T-helper 17 cell (primary cell): ENCODE measurements at places on chromosomes 6 and 20. TPM values are rescaled to one million over a fixed set of nuclear protein-coding genes. Genes with fewer than 3 reads are reported as not detected.

The WFDC10B gene
- not detected for total RNA-seq

The BMP7 gene
- total RNA-seq: not detected

The MTFR2 gene
- total RNA-seq: 2.9 TPM

The TFAP2C gene
- total RNA-seq: not detected

The PLCB4 gene
- total RNA-seq: 0.52 TPM

The GABRR1 gene
- not detected for total RNA-seq

The SLC29A1 gene
- 1.4 TPM for total RNA-seq

DNA sequence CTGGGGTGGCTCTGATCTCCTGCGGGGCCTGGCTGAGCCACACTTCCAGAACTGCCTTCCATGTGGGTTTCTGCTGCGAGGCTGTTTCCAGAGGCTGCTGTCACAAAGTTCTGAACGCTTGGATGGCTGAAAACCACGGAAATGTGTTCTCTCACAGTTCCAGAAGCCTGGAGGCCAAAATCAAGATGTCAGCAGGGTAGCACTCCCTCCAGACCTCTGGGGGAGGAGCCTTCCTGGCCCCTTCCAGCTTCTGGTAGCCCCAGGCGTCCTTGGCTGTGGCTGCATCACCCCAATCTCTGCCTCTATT is 23.7 kb upstream of the BMP7 start:
- H3K27ac ChIP-seq: no peak overlapping the region
- DNase-seq: no peak
- H3K4me3 ChIP-seq: no peak overlapping the region
- peaks cover 83% of the 10 kb centered on the region for H3K27me3 ChIP-seq
- H3K36me3 ChIP-seq: peaks cover 2% of the 10 kb centered on the region

- H3K4me1 ChIP-seq: no peaks in the 10 kb centered on the region
- no peaks in the 10 kb centered on the region for H3K36me3 ChIP-seq
- H3K27me3 ChIP-seq: no peaks in the 10 kb centered on the region
- DNase-seq: no peak
Observed at GRCh38 chr6:107077710-107078109, 37.6 kb downstream of the BEND3 start.

DNA sequence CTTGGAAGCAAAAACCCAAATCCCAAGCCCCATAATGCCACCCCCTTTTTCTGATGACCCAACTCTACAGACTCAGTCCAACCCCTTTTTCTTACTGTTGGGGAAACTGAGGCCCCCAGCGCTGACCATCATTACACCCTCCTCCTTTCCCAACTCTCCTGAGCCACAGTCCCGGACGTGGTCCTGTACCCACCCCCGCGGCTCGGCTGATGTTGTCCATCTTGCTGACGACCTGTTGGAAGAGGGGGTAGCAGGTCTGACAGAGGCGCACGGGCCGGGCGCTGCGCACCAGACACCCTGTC is 533 bp downstream of the OSTM1 start:
- no peaks in the 10 kb centered on the region for H3K36me3 ChIP-seq
- peak overlapping the region; percentile 83 for H3K27ac ChIP-seq
- H3K27me3 ChIP-seq: no peaks in the 10 kb centered on the region
- H3K4me1 ChIP-seq: peaks cover 23% of the 10 kb centered on the region
- peak overlapping the region; percentile 87 for H3K4me3 ChIP-seq

GRCh38 chr20:25310921-25311728 is 63.2 kb downstream of the PYGB start:
- peaks cover 15% of the 10 kb centered on the region for H3K4me1 ChIP-seq
- peak overlapping the region; percentile 96 for H3K4me3 ChIP-seq
- H3K27me3 ChIP-seq: no peaks in the 10 kb centered on the region
- DNase-seq: no peak
- H3K27ac ChIP-seq: peak overlapping the region; percentile 97
- H3K36me3 ChIP-seq: peaks cover 2% of the 10 kb centered on the region

GRCh38 chr20:23568320-23568970 is at the start of gene CST9L:
CST9L (minus strand) TSS chr20:23568484; CDS start chr20:23568450, 34 bp downstream.
- H3K4me1 ChIP-seq: no peaks in the 10 kb centered on the region
- H3K27me3 ChIP-seq: peaks cover 31% of the 10 kb centered on the region
- DNase-seq: no peak
- H3K36me3 ChIP-seq: no peaks in the 10 kb centered on the region

- peaks cover 6% of the 10 kb centered on the region for H3K27me3 ChIP-seq
- peaks cover 3% of the 10 kb centered on the region for H3K36me3 ChIP-seq
- no peak overlapping the region for H3K4me3 ChIP-seq
- H3K4me1 ChIP-seq: peaks cover 8% of the 10 kb centered on the region
- no peak overlapping the region for H3K27ac ChIP-seq
- no peak for DNase-seq
Observed at GRCh38 chr6:2190661-2191389, 54.6 kb downstream of the GMDS start.

- no peak overlapping the region for H3K27ac ChIP-seq
- no peak overlapping the region for H3K4me3 ChIP-seq
- DNase-seq: no peak
- peaks cover 40% of the 10 kb centered on the region for H3K27me3 ChIP-seq
- no peaks in the 10 kb centered on the region for H3K36me3 ChIP-seq
- no peaks in the 10 kb centered on the region for H3K4me1 ChIP-seq
Observed at GRCh38 chr20:18773566-18773965, 40.0 kb upstream of the SCP2D1 start.

GRCh38 chr20:46803123-46804020 is 91.3 kb upstream of the EYA2 start:
- peaks cover 75% of the 10 kb centered on the region for H3K27me3 ChIP-seq
- DNase-seq: no peak
- no peak overlapping the region for H3K4me3 ChIP-seq
- peaks cover 4% of the 10 kb centered on the region for H3K4me1 ChIP-seq
- H3K36me3 ChIP-seq: no peaks in the 10 kb centered on the region

DNA sequence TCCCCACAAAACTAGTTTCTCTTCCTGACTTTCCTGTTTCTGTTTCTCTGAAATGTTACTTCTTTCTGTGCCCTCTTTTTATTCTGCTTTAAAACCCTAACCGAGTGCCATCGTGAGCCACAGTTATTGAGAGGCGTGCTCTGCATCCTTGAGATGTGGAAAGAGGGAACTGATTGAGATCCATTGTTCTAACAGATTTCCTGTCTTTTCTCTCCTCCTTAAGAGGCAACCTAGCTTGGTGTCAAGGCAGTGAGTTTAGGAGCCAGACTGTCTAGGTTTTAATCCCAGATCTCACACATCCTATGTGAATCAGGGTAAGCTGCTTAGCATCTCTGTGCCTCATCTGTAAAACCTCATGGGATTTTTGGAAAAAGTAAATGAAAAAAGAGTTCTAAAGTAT is 57.5 kb downstream of the SNX9 start:
- DNase-seq: no peak
- peaks cover 33% of the 10 kb centered on the region for H3K4me1 ChIP-seq
- H3K36me3 ChIP-seq: peaks cover 11% of the 10 kb centered on the region
- no peak overlapping the region for H3K4me3 ChIP-seq

- peak overlapping the region; percentile 82 for H3K4me3 ChIP-seq
- DNase-seq: peak; percentile 11
- no peaks in the 10 kb centered on the region for H3K27me3 ChIP-seq
- peak overlapping the region; percentile 95 for H3K27ac ChIP-seq
- H3K36me3 ChIP-seq: no peaks in the 10 kb centered on the region
Observed at GRCh38 chr6:11277275-11278206, 45.1 kb upstream of the NEDD9 start.

DNA sequence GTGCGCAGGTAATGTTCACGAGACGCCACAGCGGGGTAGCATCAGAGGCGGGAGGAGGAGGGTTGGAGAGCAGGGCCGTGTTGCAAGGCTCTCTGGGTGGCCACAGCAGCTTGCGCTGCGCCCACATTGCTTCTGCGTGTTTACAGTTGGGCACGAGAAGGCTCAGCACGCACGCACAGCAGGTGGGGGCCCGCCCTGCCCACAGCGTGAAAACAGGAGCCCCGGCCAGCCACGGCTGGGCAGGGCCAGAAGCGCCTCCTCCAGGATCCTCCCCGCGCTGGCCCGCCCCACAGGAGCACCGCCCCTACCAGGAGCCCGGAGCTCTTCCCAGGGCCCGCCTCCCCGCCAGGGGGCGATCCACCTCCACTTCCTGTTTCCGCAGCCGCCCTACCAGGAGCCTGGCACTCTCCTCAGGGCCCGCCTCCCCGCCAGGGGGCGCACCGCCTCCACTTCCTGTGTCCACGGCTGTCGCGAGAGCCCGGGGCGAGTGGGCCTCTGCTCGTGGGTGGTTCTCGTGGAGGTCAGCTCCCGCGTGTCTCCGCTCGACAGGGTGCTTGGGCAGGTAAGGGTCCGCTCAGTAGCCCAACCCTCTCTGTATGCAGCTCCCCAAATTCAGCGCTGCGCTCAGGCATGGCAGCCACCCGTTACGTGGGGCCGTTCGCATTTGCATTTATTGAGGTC is at the start of gene FAM50B:
Gene FAM50B, plus strand, starts transcription at position 449 of the 681 bp plus-strand sequence. CDS start 439 bp downstream, outside the sequence.
- H3K27me3 ChIP-seq: no peaks in the 10 kb centered on the region
- peak; percentile 86 for DNase-seq
- peak within 1 kb of the TSS; percentile 80 for H3K27ac ChIP-seq
- peaks cover 27% of the 10 kb centered on the region for H3K4me1 ChIP-seq

DNA sequence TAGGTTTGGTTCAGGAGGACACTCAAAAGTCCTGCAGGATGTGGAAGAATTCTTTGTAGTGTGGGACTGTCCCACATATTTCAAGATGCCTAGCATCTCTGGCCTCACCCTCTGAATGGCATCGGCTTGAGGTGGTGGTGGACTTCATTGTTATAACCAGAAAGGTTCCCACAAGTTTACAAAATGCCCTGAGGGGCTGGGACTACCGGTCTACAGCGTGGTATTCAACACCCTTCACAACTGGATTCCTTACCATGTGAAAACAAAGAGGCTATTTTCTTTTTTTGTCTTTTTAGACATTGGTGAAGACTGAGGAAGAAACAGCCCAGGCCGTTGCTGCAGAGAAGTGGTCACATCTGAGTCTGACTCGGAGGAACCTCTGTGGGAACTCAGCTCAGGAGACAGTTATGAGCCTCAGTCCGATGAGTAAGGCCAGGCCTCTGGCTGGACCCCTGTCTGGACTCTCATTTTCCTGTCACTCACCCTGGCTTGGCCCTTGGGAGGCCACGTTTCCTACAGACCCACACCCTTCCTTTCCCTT is 15.2 kb downstream of the PGBD1 start:
- no peak overlapping the region for H3K4me3 ChIP-seq
- peaks cover 10% of the 10 kb centered on the region for H3K27me3 ChIP-seq
- no peak for DNase-seq
- no peak overlapping the region for H3K27ac ChIP-seq
- no peaks in the 10 kb centered on the region for H3K4me1 ChIP-seq

DNA sequence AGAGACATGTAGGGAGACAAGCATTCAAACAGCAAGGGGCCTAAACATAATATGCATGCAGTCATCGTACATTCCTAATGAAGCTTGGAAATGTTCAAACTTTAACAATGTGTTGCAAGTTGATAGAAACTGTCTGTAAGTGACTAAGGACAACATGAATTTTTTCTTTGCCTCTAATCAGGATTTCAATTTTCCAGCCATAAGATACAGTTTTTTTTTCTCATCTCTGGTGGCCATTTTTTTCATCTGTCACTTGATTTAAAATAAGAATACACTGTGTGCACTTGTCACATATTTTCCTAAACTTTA is 22.2 kb upstream of the MTRF1L start:
- peaks cover 7% of the 10 kb centered on the region for H3K4me1 ChIP-seq
- H3K27me3 ChIP-seq: peaks cover 35% of the 10 kb centered on the region
- no peak for DNase-seq
- H3K36me3 ChIP-seq: peaks cover 2% of the 10 kb centered on the region
- H3K4me3 ChIP-seq: no peak overlapping the region

DNA sequence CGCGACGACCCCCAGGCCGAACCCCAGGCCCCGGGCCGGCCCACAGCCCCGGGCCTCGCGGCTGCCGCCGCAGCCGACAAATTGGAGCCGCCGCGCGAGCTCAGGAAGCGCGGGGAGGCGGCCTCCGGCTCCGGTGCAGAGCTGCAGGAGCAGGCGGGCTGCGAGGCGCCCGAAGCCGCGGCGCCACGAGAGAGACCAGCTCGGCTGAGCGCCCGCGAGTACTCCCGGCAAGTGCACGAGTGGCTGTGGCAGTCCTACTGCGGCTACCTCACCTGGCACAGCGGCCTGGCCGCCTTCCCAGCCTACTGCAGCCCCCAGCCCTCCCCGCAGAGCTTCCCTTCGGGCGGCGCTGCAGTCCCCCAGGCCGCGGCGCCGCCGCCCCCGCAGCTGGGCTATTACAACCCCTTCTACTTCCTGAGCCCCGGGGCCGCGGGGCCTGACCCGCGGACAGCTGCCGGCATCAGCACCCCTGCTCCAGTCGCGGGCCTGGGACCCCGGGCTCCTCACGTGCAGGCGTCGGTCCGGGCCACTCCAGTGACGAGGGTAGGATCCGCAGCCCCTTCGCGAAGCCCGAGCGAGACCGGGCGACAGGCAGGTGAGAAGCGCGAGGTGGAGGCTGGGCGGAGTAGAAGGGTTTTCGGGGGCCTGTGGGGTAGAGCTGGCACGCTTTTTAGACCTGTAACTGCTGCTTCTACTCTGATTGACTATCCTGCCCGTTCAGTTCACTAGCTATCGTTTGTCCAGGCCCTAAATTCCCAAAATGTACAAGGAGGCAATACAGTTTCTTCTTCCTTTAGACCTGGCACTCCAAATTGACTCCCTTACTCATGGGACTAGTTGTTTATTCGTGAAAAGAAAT is 654 bp downstream of the FAM8A1 start:
- H3K36me3 ChIP-seq: peaks cover 7% of the 10 kb centered on the region
- peak overlapping the region; percentile 94 for H3K27ac ChIP-seq
- DNase-seq: peak; percentile 36

- no peak overlapping the region for H3K27ac ChIP-seq
- H3K27me3 ChIP-seq: peaks cover 75% of the 10 kb centered on the region
- no peaks in the 10 kb centered on the region for H3K36me3 ChIP-seq
- no peak overlapping the region for H3K4me3 ChIP-seq
Observed at GRCh38 chr20:51054233-51054632, 31.3 kb upstream of the KCNG1 start.

DNA sequence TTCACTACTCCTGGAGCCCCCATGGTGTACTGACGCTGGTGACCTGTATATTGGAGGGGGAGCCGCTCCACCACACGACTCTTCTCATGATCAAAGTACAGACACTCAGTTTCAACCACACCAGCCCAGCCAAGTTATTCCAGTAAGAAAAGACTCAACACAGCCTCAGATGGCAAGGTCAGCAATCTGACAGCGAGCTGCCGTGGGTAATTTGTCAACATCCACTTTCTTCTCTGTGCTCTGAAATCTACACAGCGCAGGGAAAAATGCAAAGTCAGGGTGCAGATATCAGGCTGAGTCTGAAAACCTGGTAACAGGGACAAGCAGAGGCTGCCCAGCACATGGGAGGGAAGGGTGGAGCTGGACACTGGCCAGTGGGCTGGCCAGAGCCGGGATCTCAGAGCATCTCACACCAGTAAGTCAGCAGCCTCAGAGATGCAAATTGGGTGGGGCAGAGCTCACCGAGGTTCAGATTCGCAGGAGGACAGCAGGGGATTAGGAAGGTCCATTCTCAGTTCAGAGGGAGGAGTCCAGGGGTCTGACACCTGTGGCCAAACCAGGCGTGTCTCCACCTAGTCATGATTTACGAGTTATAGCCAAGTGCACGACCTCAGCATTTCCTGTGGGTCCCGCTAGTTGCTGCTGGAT is 44.5 kb upstream of the RPS6KA2 start:
- no peak overlapping the region for H3K4me3 ChIP-seq
- peaks cover 6% of the 10 kb centered on the region for H3K36me3 ChIP-seq
- H3K27me3 ChIP-seq: peaks cover 34% of the 10 kb centered on the region

- H3K4me3 ChIP-seq: peak overlapping the region; percentile 80
- no peaks in the 10 kb centered on the region for H3K27me3 ChIP-seq
- DNase-seq: no peak
- H3K4me1 ChIP-seq: peaks cover 36% of the 10 kb centered on the region
- peaks cover 2% of the 10 kb centered on the region for H3K36me3 ChIP-seq
Observed at GRCh38 chr6:130034378-130035146, 16.2 kb downstream of the L3MBTL3 start.
